Stimulated activated CD4-positive, alpha-beta T cell treated with anti-CD3 and anti-CD28 coated beads, Interleukin-1b, Interleukin-23, amount 100 ng/mL, for 4 hours (primary cell): ENCODE measurements at places on chromosomes 16 and 17.

DNA sequence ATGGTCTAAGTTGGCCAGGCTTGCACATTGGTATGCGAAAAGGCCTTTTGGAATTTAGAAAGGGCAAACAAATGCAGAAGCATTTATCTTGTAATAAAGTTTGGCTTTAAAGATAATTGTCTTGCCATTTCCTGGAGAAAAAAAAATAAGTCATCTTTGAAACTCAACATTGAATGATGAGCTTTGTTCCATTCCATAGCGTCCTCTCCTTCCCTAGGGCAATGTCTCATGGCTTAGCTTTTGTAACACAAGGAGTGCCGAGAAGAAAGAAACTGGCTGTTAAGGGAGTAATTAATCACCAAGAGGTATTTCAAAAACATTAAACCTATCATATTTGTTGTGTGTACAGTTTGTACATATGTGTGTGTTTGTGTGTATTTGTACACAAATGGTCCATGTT, 372.3 kb downstream of the NPIPA8 start:
- no peak for DNase-seq

DNA sequence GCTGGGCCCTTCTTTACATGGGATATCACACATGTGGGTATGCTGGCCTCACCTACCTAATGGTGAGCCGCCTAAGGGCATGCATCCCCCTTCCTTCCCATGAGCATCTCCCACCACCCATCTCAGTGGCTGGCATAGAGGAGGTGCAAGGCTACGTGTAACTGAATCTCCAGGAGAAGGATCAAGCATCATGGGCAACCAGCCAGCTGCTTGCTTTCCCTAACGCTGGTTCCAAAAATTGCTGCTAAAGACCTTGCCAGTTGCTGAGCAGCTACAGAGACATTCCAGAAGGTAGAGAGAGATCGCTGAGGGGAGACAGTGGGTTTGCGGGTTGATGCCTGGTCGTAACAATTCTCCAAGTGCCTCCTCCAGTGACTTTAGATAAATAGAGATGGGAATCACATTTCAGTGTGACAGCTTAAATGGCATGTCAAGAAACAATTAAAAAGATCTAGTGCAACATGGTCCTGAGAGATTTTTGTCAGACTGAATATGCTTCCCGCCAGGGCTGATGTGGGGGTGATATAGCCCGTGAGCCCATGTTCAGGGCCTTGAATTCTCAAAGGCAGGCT, 378.4 kb upstream of the CDH5 start:
- DNase-seq = no peak

DNA sequence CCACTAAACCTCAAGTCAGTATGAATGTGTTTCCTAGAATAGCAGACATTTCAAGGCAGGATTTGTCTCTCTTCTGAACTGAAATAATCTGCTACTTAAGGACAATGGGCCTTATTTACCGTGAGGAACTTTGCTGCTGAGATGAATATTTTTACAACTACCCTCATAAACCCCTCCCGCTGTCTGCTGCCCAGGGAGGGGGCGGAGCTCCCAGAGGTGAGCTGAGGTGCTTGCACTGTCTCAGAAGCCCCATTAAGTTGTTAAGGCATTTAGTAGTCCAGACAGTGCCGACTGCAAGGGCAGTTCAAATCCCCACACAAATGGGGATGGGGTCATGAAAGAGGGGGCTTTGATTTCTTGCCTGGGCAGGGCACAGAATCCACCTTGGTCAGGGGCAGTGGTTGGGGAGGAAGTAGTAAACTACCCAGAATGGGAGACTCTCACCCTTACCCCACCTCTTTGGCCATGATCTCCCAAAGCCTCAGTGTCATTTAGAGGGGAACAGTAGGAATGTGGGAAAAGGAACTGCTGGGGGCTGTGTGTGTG, 19.2 kb downstream of the HNF1B start:
- DNase-seq = no peak

- DNase-seq = no peak
These were observed 59.1 kb upstream of the ELAC2 start for GRCh38 chr17:13076905-13077304.

DNA sequence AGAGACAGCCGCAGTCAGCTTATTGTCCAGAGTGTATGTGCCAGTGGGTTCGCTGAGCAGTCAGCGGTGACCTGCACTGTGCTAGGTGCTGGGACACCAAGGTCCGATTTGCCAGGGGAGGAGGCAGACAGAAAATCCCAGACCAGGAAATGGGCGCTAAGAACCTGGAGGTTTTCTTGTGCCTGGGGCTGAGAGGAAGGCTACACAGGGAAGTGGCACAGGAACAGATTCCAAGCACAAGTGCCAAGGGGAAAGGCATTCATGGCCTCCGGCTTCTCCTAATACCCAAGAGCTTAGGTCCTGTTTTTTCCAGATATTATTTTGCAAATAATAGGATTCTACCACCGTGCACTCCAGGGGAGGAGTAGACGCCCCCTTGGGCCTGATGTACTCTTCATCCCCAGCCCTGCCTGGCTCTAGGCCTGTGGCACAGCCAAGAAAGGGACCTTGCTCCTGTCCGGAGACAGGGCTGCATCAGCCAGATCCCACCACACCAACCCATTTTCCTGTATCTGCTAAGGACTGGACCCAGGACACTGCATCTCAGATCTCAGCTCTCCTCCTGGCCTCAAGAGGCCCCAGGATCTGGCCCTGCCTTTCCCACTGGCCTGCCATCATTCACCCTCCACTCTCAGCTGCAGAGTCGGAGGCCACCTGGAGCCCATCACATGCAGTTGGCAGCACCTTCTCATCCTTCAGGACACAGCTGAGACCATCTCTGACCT, 187.2 kb downstream of the NTN1 start:
- no peak for DNase-seq

GRCh38 chr16:70419384-70420327, 19.2 kb downstream of the ST3GAL2 start:
- DNase-seq = no peak

GRCh38 chr17:16384557-16384956, 3.7 kb downstream of the UBB start:
- no peak for DNase-seq
